ENCODE measurements at places on chromosomes 4 and X.

GRCh38 chr4:36128689-36129088 lies 115.6 kb downstream of the ARAP2 start:
- no peak for DNase-seq

DNA sequence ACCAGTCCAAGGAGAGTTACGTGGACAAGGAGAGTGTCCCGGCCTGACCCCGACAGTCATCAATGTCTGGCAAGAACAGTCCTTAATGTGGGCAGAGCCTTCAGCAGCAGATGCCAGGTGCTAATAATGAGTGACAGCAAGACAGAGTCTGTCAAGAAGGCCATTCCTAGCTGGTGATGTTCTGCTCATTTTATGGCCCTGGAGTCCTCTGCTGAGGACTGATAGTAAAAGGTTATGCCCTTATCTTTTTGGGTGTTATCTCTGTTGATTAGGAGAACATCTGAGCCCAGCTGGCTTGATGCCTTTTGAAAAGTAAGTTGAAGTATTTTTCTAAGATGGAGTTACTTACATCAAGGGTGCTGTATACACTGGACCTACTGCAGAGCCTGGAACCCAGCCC lies 67.3 kb downstream of the SLC34A2 start:
- DNase-seq = no peak

DNA sequence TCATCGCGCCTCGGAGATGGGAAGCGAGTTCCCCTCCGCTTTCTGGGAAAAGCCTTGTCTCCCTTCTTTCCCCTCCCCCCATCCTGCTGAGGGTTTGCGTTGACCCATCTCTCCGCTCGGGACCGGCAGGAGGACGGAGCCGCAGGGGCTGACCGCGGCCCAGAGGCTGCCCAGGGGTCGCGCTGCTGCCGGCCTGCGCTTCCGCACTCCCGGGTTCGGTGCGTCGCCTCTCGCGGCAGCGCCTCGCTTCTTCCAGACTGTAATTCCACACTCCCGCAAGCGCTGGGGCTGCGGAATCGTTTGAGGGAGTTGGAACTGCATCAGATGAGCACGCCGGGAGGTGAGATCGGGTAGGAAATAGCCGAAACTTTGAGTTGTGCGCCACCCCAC lies 88.3 kb downstream of the BCOR start:
- no peak for DNase-seq

- no peak for DNase-seq
Observed at GRCh38 chrX:118552121-118552900, 56.7 kb downstream of the DOCK11 start.

GRCh38 chr4:16807355-16807754 lies 91.1 kb downstream of the LDB2 start:
- no peak for DNase-seq

- DNase-seq = no peak
Observed at GRCh38 chr4:41215155-41215554, 813 bp upstream of the APBB2 start.

DNA sequence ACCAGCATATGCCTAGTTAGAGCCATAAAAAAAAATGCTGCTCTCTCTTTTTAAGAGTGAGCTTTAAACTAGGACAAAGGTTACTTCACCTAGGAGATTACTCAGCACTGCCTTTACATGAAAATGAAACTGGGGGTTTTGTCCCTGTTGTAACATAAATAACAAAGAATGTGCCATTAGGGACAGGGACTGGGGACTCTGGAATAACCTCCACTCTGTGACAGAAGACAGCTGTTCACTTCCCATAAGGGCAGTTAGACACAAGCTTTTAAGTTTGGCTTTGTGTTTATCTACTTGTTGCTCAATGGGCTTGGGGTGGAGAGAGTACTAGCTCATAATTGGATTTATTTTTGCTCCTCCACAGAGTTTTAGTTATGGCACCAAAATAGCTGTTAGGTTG lies 11.9 kb downstream of the ENPEP start:
- DNase-seq = no peak

DNA sequence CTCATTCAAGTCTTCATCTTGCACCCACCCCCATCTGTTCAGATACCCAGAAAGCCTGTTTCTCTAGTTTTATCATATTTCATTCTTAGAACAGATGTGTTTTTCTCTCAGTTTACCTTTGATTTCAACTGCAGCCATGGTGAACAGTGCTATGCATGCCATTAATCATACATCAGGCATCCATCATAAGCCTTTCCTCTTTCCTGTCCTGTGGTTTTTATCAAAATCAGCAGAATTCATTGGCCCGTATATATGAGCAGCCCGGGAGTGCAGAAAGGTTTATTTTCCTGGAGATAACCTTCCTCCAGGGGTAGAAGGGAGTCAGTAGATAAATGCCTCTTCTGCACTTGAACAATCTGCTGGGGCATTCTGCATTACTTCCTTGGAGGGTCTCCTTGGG lies 65.7 kb downstream of the IL21 start:
- DNase-seq = no peak

- no peak for DNase-seq
Observed at GRCh38 chr4:136861091-136861490, 671.2 kb downstream of the PCDH18 start.

GRCh38 chr4:147794314-147794680 lies 62.4 kb downstream of the ARHGAP10 start:
- DNase-seq = no peak

GRCh38 chr4:12118651-12119213 lies 690.0 kb upstream of the HS3ST1 start:
- DNase-seq = no peak

DNA sequence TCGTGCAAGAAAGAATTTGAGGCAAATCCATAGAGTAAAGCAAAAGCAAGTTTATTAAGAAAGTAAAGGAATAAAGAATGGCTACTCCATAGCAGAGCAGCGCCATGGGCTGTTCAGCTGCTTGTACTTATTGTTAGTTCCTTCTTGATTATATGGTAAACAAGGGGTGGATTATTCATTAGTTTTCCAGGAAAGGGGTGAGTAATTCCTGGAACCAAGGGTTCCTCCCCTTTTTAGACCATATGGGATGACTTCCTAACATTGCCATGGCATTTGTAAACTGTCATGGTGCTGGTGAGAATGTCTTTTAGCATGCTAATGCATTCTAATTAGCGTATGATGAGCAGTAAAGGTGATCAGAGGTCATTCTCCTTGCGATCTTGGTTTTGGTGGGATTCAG lies 23.5 kb upstream of the CEP135 start:
- DNase-seq = no peak

GRCh38 chr4:40403081-40403480 lies 67.9 kb downstream of the CHRNA9 start:
- DNase-seq = no peak

DNA sequence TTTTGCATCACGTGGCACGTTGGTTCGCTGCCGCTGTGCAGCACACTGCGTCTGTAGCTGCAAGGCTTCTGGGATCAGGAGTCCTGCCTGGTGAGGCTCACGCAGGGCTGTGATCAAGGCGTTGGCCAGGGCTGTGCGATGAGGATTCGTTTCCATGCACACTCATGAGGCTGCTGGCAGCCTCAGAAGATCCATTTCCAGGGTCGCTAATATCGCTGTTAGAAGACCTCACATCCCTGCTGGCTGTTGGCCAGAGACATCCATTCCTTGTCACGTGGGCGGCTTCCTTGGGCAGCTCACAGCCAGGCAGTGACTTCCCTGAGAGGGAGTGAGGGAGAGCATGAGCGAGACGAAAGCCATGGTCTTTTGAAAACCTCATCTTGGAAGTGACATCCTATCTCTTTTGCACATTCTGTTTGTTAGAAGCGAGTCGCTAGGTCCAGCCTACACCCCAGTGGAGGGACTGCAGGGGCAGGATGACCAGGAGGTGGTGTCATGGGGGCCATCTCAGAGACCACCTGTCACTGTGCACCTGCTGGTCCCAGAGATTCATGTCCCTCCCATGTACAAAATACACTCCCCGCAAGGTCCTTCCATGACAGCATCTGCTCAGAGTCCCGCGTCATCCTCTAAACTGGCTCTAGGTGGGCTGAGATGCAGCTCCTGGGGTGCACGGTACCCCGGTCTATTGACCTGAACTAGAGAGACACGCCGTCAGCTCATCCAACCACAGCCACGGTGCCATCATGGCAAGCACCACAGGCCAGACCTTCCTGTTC lies 12.2 kb downstream of the RGS12 start:
- no peak for DNase-seq

DNA sequence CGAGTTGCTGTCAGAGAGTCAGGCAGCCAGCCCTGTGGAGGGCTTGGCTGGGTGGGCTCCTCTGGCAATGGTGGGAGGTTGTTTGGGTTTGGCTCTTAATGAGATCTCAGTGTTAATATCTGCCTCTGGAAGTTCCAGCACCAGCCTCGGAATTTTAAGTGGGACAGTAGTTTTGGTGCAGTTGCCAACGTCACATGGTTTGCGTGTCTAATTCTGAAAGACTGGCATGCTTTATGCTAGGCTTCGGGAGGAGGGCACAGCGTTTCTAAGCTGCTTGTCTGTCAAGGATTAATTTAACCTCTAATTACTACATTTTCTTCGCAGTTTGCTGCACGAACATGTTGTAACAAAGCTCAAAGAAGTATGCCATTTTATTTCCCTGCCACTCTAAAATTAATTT lies 9.2 kb downstream of the MAMLD1 start:
- DNase-seq = no peak

GRCh38 chr4:102172341-102172740 lies 172.9 kb downstream of the SLC39A8 start:
- no peak for DNase-seq

DNA sequence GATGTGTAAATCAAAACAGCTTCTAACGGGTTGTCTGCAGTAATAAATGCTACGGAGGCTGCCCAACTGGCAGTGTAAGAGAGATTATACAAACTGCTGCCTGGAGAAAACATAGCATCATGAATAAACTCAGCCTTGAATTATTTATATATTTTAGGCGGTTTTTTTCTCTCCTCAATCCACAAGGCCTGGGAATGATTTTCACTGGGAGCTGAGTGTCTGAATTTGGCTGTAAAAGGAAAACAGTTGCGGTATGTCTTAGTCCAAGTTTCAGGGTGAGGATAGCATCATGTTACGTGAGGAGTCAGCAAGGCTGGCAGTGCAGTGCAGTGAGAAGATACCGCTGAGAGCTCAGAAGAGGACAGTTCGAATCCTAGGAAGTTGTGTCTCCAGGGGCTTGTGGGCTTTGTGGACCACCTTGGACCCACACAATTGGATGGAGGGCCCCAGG lies 291.5 kb upstream of the BOD1L1 start:
- DNase-seq = no peak

DNA sequence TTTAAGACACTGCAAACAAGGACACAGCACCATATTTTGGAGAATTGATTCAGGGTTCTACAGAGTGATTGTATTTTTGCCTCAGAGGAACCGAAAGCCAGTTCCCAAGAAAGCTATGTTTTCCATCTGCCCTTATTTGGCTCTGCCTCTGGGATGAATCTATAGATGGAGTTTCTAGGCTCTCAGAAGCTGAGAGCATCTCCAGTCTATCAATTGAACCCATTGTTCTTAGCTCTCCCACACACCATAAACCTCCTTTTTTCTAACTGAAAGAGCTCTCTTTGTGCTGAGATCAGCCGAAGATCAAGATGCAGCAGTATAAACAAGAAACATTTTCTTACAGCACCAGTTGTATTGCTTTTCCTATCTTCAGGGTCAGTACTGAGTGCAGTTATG lies 16.9 kb downstream of the PLP1 start:
- no peak for DNase-seq

DNA sequence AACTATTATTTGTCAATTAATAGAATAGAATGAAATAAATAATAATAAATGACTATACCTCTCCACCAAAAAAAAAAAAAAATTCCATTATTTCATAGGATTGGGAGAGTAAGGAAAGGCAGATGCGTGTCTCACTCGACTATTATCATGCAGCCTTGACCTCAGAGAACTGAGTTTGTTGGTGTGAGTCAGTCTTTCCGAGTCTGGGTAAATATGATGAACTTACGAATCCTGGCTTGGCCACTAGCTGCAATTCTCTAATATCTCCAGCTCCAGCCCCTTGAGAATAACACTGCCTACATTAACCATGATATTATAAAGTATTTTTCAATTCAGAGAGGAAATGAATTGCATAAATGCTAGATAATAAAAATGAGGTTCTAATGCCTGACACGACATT lies 46.6 kb upstream of the DHX15 start:
- no peak for DNase-seq

GRCh38 chr4:143586080-143586479 lies 72.6 kb downstream of the SMARCA5 start:
- DNase-seq = no peak

All from activated CD4-positive, alpha-beta T cell treated with anti-CD3 and anti-CD28 coated beads, Interleukin-2, amount 50 U/mL, for 24 hours (primary cell).